LNCaP clone FGC (cell line): ENCODE measurements at places on chromosomes 7 and 10.
A peak's percentile ranks its signal among the peaks of the same experiment; 100 is the strongest.

- DNase-seq = peak; percentile 7
Observed at GRCh38 chr7:51430480-51431086, 114.0 kb upstream of the COBL start.

- no peak for DNase-seq
Observed at GRCh38 chr7:113705439-113705838, 213.4 kb downstream of the PPP1R3A start.

- no peak for DNase-seq
Observed at GRCh38 chr7:93053949-93054943, 63.5 kb downstream of the SAMD9 start.

DNA sequence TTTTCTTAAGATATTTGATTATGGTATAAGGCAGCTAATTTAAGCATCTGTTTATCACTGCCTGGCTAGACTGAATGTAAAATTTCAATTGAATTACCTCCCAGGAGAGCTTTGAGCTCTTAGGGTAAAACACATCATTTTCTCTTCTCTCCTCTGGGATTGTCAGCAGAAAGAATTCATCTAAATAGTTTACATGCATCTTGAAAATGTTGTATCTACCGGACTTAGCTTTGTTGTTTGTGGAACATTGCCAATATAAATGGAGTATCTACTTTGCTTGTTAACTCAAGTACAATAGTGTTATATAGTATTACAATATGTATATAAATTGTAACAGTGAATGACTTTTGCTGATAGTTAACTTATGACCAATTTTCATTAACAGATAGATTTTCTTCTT, 73.3 kb downstream of the TAF3 start:
- DNase-seq = no peak

GRCh38 chr10:95688648-95689047, 5.1 kb downstream of the TCTN3 start:
- DNase-seq = no peak

DNA sequence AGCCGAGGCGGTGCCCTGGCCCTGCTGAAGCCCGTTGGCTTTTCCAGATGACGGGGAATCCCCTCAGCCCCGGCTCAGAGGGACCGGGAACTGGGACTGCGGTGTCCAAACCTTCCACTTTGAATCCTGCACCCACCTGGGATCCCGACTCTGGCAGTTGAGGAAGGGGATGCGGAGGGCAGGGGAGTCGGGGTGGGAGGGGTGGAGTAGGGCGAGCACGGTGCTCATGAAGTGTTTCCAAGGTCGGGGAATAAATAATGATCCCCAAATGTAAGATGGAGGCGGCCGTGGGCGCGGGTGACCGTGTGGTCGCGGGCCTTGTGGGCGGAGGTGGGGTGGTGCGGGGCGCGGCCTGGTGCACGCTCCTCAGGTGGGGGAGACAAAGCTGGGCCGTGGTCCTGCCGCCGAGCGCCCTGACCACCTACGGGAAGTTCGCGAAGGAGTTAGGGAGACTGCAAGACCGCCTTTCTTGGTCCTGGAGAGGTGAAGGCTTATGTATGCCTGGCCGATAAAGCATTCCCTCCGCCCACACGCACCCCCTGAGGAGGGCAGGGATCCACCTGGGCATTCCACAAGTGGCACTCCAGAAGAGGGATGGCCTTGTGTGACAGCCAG, 1.4 kb downstream of the MTURN start:
- no peak for DNase-seq

- DNase-seq = no peak
Observed at GRCh38 chr10:85789982-85790789, 576.4 kb downstream of the GRID1 start.

GRCh38 chr7:130669085-130669700, 645 bp upstream of the COPG2 start:
- DNase-seq = no peak

DNA sequence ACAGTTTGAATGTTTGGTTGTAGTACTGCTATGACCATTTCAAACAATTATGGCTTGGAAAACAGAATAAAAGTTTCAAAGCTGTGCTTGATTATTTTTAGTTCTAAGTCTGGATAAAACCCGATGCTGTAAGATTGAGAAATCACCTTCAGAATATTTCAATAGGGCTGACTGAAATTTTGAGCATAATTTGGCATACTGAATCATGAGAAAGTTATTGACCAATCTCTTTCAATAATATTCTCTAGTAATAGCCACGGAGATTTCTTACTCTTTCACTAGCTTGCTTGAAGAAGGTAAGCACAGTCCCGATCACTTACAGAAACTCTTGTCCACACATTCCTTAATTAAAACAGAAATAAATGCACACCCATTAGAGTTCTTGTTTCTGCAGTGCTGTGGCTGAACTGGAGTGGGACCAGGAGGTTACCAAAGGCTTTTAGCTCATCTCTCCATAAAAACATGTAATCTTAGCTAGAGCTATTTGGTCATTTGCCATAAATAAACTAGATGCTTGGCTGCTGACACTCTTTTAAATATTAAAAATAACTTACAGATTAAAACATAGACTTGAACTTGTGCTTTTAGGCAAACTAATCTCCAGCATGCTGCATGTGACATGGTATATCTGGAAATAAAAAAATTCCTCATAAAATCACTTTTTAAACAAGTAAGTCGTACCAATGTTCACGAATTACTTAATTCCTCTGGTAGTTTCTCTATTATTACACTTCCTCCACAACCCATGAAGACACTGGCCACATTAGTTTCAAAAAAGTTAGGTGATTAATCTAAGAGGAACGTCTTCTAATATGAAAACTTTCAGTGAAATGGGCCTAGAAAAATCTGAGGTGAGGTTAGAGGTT, 97.8 kb downstream of the AGMO start:
- no peak for DNase-seq

GRCh38 chr7:70034999-70035398, 436.7 kb downstream of the AUTS2 start:
- DNase-seq = no peak

DNA sequence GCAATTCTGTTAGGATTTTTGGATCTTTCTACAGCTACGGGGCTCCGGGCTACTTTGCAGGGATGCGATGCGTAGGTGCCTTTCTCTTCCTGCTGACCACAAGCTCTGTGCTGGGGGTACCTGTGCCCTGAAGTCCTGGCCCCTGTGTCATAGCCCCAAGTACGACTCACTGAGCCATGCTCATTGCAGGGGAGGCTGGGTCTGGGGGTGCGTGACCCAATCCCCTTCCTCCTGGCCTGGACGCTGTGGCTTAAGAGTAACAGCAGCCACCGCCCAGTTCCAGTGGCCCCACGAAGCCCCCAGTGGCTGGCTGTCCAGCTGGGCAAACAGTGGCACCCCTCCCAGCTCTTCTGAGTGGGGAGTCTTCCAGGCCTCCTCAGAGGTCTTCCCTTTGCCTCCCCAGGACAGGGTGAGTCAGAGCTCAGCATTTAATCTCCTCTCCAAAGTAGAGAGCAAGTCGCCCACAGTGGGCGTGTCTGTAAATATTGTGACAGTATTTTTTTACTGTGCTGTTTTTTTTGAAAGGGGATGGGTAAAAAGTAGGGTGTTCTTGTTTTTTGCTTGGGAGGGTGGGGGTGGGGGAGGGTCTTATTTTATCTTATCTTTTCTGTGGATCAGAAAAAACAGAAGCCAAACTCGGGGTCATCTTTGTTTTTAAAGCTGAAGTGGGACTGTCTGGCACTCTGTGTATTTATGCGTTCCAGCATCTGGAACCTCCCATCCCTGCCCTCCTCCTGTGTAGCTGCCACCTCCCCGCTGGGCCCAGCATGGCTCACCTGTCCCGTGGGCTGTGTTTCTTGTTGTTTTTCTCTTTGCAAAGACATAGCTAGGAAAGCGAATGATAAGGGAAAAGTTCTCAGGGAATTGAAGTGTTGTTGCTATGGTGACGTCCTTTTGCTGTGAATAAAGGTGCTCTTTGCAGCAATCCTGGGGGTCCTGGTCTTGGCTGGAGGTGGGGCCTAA, 8.2 kb downstream of the LFNG start:
- no peak for DNase-seq
